BJ (cell line): ENCODE measurements at places on chromosomes 13 and 19. TPM values are rescaled to one million over a fixed set of nuclear protein-coding genes. Genes with fewer than 3 reads are reported as not detected.
A peak's percentile ranks its signal among the peaks of the same experiment; 100 is the strongest.

- peak; percentile 59 for DNase-seq
Measured at GRCh38 chr13:42814868-42815267, 33.5 kb downstream of the FAM216B start.

DNA sequence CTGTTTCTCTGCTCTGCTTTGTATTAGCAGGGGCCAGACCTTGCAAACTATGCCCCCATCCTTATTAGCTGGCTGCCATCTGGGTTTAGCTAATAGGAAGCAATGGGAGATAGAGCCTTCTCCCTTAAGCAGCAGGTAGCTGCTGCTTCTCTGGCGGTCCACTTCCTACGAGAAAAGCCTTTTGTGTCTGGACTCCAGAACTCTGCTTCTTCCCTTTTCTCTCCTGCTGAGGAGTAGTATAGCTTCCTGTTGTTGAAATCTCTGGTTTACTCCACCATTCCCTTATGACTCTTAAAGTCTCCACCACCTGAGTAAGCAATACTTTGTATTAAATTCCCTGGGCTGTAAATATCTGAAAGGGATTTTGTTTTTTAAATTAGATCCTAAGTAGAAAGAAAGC is 147.1 kb downstream of the DNAJC15 start:
- no peak for DNase-seq

- no peak for DNase-seq
Measured at GRCh38 chr13:73714522-73714921, 419.7 kb downstream of the KLF12 start.

GRCh38 chr13:93145199-93145598 is 81.4 kb upstream of the GPC6 start:
- no peak for DNase-seq

- no peak for DNase-seq
Measured at GRCh38 chr19:30311911-30312310, 60.3 kb upstream of the ZNF536 start.

- no peak for DNase-seq
Measured at GRCh38 chr19:53904909-53905308, 4.2 kb upstream of the CACNG7 start.

GRCh38 chr13:55517312-55517711 is 1623.4 kb upstream of the PRR20A start:
- DNase-seq, result no peak

DNA sequence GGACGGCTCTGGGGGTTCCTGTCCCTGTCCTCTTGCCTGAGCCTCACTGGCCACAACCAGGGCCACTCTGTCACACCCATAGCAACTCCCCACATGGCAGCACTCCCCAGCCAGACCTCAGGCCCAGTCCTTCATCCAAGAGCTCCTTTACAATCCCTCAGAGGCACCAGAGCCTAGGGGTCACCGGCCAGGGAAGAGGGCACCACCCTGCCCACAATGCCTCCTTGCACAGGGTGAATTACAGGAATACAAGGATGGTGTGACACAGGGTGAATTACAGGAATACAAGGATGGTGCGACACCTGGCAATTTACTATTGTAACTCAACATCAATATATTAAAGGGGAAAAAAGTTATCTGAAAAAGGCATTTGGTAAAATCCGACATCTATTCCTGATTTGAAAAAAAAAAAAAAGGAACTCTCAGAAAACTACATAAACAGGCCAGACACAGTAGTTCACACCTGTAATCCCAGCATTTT is 16.5 kb downstream of the MIER2 start:
- no peak for DNase-seq

- no peak for DNase-seq
Measured at GRCh38 chr19:48922548-48923490, 10.7 kb upstream of the DHDH start.

- DNase-seq, result no peak
Measured at GRCh38 chr19:17489392-17490030, 19.2 kb downstream of the SLC27A1 start.

DNA sequence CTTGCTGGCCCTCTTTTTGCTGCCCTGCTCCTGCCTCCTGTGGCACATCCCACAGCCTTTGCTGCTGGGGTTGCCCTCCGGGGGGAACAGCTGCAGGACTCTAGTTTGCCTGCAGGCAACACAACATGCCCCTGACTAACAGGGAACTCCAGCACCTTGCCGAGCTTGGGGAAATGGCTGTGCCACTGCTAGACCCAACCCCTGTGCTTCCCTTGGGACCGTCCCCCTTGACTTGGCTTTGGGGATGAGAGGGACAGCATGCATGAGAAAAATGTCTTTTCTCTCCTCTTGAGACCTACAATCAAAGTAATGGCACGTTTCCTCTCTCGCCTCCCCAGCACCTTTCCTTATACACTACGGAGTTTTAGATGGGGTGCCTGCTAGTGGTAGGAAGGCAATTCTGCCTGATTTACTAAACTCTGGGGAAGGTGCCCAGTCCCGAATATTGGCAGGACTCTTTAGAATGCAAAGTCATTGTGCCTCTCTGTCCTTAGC is 12.4 kb upstream of the VWA8 start:
- no peak for DNase-seq

GRCh38 chr19:2461751-2462634 is 5.2 kb upstream of the LMNB2 start:
- no peak for DNase-seq

- no peak for DNase-seq
Measured at GRCh38 chr13:43107780-43108179, 84.4 kb downstream of the DNAJC15 start.

- peak; percentile 77 for DNase-seq
Measured at GRCh38 chr19:1360818-1361461, 22.8 kb upstream of the NDUFS7 start.

- DNase-seq, result no peak
Measured at GRCh38 chr19:6033744-6034264, 55.9 kb upstream of the RANBP3 start.

DNA sequence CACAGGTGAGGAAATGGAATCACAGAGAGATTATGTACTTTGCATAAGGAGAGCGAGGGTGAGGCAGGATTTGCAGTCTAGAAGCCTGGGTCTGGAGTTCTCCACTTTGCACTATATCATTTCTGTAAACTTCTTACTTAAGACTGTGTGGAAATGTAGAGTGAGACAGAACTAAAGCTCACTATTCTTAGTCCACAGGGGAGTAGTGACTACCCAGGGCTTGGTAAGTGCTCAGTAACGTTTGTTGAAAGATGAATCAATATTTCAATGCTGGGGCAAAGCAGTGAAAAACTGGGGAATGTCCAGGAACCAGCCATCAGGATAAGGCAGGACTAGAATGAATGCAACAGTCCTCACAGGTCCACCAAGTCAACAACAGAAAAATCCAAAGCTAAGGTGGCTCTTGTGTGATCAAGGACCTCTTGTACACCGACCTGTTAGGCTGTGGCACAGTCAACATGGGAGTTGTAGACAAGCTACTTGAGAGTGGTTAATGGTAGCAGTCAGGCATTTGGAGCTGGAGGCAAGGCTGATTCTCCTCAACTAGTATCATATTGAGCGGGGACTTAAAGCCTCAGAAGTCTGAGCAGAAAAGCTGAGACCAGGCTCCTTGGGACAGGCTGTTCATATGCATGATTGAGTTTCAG is 929 bp upstream of the TNFSF13B start:
- DNase-seq, result no peak

GRCh38 chr13:36190771-36191170 is 23.6 kb downstream of the SOHLH2 start:
- no peak for DNase-seq

- no peak for DNase-seq
Measured at GRCh38 chr13:50309882-50310594, 294.8 kb downstream of the KCNRG start.

DNA sequence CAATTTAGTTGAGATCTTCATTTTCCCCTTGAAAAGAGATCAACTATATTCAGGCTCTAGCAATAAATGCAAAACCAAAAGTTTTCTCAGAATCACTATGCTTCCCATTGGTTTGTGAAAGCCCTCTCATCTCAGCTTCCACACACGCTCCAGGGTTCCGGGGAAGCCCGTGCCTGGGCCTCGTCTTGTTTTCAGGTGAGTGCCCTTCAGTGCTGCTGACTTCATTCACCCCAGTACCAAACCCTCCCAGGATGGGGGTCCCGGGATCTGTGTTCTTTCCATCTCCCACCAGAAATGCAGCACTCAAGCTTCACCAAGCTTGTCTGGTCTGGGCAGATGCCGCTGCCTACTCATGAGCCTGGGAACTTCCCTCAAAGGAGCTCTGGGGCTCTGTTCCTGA is 97.7 kb downstream of the TEX29 start:
- DNase-seq, result no peak

DNA sequence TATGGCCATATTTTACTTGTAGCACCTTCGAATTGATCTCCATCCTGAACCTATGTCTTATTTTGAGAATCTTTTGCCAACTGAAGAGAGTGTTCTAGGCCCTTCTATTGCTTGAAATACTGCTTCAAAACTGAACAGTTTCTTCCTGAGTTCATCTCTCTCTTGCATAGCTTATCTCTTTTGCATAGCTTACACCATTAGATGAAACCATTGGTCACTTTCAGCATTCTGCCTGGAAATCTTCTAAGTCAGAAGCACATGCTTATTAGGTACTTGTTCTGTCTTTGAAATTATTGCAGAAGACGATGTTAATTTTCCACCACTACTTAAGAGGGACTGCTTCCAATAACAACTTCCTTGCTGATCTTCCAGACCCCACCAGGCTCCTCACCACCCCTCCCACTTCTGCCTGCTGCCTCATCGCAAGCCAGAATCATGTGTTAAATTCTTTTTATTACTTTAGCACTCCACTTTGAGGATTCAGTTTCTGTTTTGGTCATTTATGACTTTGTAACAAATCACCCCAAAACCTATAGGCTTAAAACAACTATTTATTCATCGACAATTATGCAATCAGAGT is 122.4 kb upstream of the MAB21L1 start:
- no peak for DNase-seq

DNA sequence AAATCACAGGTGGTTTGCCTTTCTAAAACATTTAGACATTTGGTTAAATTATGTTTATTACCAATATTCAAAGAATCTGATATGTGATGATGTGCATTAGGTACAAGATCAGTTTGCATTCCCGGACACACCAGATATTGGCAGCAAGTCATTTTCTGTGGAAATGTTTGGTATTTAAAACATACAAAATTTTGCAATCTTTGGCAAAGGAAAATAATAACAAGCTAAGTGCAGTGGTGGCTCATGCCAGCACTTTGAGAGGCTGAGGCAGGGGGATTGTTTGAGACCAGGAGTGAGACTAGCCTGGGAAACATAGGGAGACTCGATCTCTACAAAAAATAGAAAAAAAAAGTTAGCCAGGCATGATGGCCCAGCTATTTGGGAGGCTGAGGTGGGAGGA is 29.1 kb upstream of the TSC22D1 start:
- no peak for DNase-seq

- DNase-seq, result no peak
Measured at GRCh38 chr19:40335855-40336600, 12.2 kb downstream of the C19orf47 start.

- DNase-seq, result no peak
Measured at GRCh38 chr19:30318936-30319335, 53.2 kb upstream of the ZNF536 start.

DNA sequence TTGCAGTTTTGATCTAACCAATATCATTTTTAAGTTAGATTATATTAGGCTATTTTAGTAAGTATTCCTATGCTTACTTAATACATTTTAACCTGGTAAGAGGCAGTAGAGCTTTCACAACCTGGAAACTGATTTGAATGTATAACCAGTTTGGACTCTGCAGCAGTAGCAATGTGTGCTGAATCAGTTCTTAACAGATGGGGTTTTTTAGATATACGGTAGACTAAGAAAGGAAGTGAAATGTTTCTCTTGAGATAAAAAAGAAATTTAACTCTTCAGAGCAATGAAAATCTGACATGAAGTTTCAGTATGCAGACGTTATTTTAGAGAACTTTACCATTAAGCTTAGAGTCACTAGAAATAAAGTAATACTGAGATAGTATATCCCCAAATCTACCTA is 2.7 kb downstream of the NBEA start:
- no peak for DNase-seq

DNA sequence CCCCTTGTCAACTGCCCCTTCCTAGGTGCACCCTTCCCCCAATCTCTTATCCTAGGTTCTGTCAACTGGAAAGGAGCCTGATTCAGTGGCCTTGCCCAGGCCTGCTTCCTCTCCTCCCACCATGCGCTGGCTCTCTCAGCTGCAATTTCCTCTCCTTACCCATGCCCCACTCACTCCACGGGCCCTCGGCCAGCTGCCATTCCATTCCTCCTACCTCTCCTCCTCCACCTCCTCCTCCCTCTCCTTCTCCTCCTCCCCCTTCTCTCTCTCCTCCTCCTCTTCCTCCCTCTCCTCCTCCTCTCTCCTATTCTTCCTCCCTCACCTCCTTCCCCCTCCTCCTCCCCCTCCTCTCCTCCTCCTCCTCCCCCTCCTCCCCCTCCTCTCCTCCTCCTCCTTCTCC is 9.6 kb upstream of the TIMM44 start:
- DNase-seq, result no peak

- DNase-seq, result no peak
Measured at GRCh38 chr19:38264486-38265212, at the start of gene SPINT2. TSS of gene SPINT2 (plus strand) at chr19:38264573. CDS start at chr19:38264893, 320 bp downstream.

DNA sequence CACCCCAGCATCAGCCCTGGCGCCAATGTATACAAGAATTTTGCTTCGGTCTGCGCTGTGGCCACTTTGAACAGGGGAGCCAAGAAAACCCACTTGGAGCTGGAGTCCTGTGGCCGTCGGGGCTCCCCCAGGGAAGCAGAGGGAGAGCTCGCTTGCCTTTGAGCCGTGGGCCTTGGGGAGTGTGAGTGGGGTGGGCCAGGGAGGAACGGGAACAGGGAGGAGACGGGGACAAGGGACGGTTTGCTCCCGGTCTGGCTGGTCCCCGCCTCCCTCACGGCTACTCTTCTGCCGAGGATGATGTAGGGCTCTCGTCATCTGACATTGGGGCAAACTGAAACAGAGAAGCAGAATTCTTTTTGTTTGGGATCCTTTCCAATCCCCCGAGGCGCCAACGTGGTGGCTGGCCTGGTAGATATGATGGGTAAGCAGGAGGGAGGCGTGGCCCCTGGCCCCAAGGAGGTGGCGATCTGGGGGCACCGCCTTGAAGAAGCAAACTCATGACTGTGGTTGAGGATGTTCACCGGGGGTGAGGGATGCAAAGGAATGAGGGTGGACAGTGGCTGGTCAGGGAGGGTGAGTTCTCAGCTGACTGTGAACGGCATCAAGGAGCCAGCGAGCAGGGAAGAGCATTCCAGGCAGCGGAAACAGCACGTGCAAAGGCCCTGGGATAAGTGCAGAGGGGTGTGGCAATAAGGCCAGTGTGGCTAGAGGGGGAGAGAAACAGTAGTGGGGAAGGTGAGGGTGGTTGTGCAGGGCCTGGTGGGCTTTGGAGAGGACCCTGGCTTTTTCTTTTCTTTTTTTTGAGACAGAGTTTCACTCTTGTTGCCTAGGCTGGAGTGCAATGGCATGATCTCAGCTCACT is 10.9 kb upstream of the SPC24 start:
- DNase-seq, result peak; percentile 86

The IGFL3 gene
- polyA plus RNA-seq, result not detected in 2 replicates

The SHISA2 gene
- polyA plus RNA-seq, result 0.04 TPM in 1 of 2 replicates, not detected in the other

The C19orf73 gene
- 0.67 and 0.94 TPM in 2 replicates for polyA plus RNA-seq

The SIGLEC6 gene
- not detected in 2 replicates for polyA plus RNA-seq

The MIA gene
- polyA plus RNA-seq, result not detected in 2 replicates

The KANK3 gene
- 0.02 TPM in 1 of 2 replicates, not detected in the other for polyA plus RNA-seq

The ZNF738 gene
- polyA plus RNA-seq, result 4.2 and 6.4 TPM in 2 replicates

The MTIF3 gene
- 32.7 and 64.0 TPM in 2 replicates for polyA plus RNA-seq

The MPHOSPH8 gene
- polyA plus RNA-seq, result 12.3 and 18.7 TPM in 2 replicates

The NXNL1 gene
- polyA plus RNA-seq, result not detected in 2 replicates

The CEACAM19 gene
- 6.1 and 8.9 TPM in 2 replicates for polyA plus RNA-seq

The KLK6 gene
- not detected in 2 replicates for polyA plus RNA-seq

The CEACAM6 gene
- polyA plus RNA-seq, result not detected in 2 replicates

The CEACAM21 gene
- polyA plus RNA-seq, result not detected in 2 replicates

The ACER1 gene
- polyA plus RNA-seq, result 0.05 and 0.10 TPM in 2 replicates
